ENCODE measurements at places on chromosomes 5 and 9.
A peak's percentile ranks its signal among the peaks of the same experiment; 100 is the strongest.

DNA sequence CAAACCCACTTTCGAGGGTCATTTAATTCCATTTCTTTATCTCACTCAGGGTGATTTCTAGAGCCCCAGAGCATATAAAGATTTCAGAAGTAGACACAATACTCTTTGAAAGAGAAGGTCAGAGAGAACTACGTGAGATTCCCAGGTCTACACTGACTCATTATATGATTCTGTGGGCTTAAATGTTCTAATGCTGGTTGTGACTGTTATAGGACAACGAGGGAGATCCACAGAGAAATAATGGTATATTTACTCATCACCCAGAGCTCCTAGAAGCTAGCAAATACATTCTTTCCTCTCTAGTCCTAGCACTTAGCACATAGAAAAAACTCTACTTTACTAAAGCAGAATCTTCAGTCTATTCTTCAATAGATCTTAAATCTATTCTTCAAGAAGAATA, 39.4 kb upstream of the GRAMD2B start:
- no peak for DNase-seq

GRCh38 chr5:36230151-36230790, 11.5 kb downstream of the NADK2 start:
- DNase-seq: peak; percentile 25

GRCh38 chr9:132789719-132790118, 88.4 kb downstream of the AK8 start:
- no peak for DNase-seq

GRCh38 chr5:142841511-142842265, 71.5 kb downstream of the ARHGAP26 start:
- DNase-seq: no peak

DNA sequence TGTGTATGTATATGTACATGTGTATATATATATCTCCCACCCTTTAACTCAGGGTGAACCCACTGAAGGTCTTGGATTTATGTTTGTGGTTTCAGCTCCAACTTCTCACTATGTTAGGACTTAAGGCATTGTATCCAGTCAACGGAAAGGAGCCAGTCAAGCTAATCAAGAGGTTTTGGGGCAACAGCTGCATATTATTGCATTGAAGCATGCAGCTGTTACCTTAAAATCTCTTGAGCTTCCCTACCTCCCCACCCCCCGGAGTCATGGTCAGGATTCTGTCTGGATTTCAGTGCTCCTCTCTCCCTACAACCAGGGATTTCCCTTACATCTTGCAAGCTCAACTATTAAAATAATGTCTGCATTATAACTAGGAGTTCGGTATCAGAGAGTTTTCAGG, 399.5 kb downstream of the SPOCK1 start:
- no peak for DNase-seq

GRCh38 chr9:115254287-115255180, 136.6 kb upstream of the TNC start:
- DNase-seq: no peak

DNA sequence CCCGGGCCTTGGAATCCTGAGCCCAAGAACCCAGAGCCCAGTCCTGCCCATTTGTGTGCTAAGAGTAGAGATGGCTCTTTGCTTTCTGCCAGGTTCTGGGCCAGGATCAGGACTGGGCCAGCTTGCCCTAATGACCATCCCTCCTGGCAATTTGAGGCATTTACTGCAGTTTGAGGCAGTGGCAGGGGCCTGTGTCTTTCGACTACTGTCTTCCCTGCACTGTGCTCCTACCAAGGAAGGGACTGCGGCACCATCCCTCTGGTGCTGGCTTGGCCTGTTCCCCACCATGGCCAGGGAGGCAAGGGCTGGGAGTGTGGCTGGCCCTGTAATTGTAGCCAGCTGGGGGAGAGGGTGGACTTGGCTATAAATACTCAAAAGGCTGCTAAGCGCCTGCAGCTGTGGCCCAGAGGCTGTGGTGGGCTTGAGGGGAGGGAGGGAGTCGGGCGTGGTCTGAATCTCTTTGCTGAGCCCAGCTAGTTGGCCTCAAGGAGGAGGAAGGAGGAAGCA, 4.6 kb downstream of the ENHO start:
- no peak for DNase-seq

DNA sequence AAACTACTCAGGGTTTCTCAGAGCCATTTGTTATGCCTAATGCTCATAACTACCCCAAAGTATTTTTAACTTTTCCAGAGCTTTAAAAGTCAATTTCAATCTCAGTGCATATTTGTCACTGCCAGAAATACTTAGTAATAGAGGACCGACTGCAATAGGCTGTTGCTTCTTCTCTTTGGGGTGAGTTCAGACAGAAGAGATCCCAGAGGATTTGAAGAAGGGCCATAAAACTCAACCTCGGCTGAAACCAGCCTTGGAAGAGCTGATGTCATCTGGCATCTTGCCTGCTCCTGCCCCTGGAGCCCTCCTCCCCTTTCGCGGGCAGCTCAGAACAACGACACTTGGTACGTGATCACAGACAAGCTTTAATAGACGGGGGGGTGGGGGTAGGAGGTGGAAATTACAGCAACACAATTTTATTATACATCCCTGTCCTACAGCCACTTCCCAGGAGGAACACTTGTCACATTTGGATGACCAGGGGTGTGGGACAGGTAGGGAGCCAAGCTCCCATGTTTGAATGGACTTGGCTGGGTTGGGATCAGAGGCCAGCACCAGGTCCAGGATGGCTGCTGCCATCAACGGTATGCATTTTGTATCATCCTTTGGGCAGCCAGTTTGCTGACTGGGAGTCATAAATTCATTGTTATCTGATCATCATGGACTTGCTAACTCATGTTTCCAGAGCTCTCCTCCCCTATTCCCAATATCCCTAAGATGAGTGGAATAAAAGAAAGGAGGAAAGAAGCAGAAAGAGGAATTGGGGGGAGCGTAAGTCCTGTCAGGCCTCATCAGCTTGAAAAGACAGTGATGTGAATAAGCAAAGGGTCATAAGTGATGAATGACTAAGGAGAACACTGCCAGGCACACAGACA, 186.6 kb upstream of the PANK3 start:
- DNase-seq: no peak

DNA sequence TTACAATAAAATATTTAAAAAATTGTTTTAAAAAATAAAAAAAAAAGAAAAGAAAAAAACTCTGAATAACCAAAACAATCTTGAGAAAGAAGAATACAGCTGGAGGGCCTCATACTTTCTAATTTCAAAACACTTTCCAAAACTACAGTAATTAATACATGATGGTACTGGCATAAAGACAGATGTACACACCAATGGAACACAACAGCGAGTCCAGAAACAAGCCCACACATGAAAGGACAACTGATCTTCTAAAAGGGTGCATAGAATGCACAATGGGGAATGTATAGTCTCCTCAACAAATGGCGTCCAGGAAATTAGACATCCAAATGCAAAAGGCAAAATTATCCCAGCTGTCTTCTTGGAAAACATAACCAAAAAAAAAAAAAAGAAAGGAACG, 99.6 kb downstream of the LURAP1L start:
- no peak for DNase-seq

- DNase-seq: peak; percentile 67
Observed at GRCh38 chr5:83564069-83564749, 92.7 kb downstream of the VCAN start.

DNA sequence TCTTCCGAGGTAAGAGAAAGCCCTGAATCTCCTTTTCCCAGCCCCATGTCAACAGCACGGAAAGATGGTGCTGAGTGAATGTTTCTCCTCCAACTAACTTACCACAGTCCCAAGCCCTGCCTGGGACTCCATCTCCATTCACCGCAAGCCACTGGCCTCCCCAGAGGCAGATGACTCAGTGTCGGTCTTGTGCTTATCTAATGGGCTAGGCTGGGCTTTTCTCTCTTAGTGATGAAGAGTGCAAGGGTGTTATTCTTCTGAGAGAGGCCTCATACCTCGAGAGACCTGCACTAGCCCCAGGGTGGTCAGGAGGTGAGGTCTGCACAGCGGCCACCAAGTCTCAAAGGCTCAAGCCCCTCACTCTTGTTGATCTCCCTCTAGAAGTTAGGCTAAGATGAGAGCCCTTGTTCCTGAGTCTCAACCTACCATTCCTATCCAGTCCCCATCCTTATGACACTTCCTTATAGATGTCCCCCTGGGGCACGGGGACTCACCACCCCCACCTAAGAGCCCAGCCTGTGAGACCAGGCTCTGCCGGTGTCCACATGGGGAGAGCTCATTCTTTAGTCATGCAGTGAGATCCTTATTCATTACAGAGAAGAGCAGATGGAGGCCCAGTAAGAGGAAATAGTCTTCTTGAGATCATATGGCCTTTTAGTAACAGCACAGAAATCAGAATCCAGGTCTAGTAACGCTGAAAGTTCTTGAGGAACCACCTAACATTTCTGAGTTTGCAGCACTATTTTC, 127.0 kb downstream of the SAXO1 start:
- DNase-seq: no peak

- no peak for DNase-seq
Observed at GRCh38 chr5:142800776-142801494, 30.8 kb downstream of the ARHGAP26 start.

DNA sequence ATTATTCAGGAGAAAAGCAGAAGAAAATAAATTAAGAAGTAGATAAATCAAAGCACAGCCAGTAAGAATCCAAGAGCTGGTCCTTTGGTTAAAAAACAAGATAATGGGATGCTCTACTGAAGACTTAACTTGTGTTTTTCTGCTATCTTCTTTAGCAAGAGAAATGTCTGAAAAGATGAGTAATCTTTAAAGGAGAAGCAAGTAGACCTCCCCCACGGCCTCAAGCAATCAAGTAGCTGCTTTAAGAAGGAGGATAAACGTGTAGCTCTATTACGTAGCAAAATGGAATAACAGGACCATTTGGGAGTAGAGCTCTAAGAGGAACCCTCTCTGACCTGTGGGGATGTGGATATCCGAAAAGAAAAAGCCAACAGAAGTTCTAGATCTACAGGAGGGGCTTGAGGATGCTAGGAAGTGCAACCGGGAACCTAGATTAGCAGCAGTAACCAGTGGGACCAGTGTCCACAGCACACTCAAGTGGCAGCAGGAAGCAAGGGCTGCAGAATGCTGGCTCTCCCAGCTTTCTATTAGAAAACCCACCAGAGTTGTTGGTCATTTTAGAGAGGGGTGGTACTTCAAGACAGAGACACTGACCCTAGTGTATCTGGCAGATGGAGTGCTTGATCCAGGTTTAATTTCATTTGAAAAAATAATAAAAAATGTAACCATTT, 185.4 kb downstream of the GABBR2 start:
- DNase-seq: peak; percentile 25

DNA sequence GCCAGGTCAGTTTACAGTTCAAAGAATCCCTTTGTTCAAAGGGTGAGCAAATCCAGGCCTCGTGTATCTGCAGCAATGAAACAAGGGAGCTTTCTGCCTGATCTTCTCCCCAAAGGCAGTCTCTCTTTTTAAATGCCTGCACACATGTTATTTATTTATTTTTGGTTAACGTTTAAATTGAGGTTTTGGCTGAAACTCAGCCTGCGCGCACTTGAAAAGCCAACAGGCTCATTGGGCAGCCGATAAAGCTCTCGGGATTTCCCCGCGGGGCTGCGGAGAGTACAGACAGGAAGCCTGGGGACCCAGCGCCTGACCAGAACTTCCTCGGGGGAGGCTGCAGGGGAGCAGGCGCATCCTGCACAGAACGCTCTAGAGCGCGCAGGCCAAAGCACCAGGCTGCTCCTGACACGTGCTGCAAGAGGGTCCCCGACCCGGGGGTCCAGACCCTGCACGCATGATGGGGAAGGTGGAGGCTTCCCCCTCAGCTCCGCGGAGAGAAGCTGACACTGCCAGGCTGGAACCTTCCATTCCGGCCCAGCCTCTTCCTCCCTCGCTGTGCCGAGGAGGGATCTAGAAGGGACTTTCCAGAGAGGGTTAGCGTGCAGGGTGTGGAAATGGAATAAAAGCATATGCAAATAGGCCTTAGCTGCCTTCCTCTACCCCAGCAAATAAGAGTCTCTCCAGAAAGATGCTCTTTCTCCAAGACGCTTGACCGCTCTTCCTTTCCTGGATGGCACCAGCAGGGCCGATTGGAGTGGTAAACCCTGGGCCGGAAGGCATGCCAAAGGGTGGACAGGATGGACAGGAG, 46.1 kb downstream of the PTTG1 start:
- DNase-seq: no peak

GRCh38 chr9:69542942-69543704, 129.0 kb downstream of the APBA1 start:
- no peak for DNase-seq

- no peak for DNase-seq
Observed at GRCh38 chr9:134736791-134737497, 95.3 kb downstream of the COL5A1 start.

GRCh38 chr5:130555429-130555828, 609.6 kb downstream of the HINT1 start:
- peak; percentile 71 for DNase-seq

DNA sequence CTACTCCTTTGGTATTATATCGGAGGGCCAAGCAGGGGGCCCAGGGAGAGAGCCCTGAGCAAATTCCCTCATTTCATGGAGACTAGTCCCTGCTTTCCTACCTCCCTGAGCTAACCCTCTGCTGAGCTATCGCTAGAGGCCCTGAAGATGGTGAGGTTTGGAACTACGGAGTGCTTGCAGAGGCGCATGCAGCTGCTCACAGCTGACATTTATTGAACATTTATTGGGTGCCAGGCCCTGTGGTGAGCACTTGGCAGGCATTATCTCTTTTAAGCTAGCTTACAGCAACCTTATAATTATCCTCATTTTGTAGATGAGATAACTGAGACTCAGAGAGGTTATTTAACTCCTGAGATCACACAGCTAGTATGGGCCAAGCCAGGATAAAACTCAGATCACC, 9.8 kb downstream of the FAT2 start:
- DNase-seq: no peak

DNA sequence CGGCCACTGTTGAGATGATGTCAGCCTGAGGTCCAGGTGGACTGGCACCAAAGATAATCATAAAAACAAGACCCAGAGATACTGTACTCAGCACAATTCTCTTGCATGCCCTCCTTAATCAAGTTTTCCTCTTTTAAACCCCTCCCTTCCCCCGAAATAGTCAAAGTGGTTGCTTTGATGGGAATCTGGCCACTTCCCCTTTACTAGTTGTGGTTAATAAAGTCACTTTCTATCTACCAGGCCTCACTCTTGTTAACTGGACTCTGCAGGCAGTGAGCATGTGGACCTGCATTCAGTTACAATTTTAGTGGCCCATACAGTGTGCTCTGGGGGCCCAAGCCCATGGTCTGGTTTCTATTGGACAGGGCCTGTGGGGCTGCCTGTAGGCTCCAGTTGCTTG, 17.5 kb downstream of the FBP2 start:
- no peak for DNase-seq

- no peak for DNase-seq
Observed at GRCh38 chr5:160325716-160326115, 13.4 kb upstream of the CCNJL start.

GRCh38 chr5:171965745-171966144, 40.7 kb downstream of the FBXW11 start:
- no peak for DNase-seq

GRCh38 chr5:38379350-38379937, 121.1 kb downstream of the EGFLAM start:
- no peak for DNase-seq

GRCh38 chr9:131407717-131408195, 13.9 kb downstream of the PRRC2B start:
- peak; percentile 75 for DNase-seq

DNA sequence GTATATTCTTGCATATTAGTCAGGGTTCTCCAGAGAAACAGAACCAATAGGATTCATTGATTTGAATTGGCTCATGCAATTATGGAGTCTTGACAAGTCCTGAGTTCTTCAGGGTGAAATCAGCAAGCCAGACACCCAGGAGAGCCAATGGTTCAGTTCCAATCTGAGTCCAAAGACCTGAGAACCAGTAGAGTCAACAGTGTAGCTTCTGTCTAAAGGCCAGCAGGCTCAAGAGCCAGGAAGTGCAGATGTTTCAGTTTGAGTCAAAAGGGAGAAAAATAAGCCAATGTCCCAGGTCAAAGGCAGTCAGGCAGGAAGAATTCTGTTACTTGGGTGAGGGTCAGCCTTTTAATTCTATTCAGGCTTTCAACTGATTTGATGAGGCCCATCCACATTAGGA, 37.8 kb upstream of the ANKRD34B start:
- DNase-seq: no peak

Measured in T47D (cell line).